EL (cell line): ENCODE measurements at places on chromosomes 7 and 10.

GRCh38 chr7:45082031-45082830 is 6.5 kb downstream of the NACAD start:
- no peak for DNase-seq

DNA sequence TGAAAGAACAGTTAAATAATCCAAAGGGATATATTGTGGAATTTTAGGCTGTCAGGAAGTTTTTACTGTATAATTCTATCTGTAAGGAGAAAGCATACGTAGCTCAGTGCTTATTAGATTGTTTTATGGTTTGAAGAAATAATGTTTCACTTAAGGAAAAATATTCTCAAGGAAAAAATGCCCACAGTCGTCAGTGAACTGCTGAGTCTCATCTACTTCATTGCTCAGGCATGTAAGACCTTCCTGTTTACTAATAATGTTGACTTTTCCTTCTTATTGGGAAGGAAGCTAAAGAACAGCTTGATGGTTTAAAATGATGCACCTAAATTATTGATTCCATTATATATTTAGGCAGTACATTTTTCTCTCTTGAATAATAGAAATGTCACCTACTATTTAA is 304.2 kb downstream of the SDK1 start:
- DNase-seq = no peak

- peak; percentile 46 for DNase-seq
These were observed 12.5 kb downstream of the ZNF365 start for GRCh38 chr10:62386356-62387320.

GRCh38 chr7:21624320-21624719 is 81.5 kb downstream of the DNAH11 start:
- no peak for DNase-seq

- DNase-seq = no peak
These were observed 50.4 kb upstream of the NFE2L3 start for GRCh38 chr7:26101361-26102151.
